Astrocyte (in vitro differentiated cells and primary cell): ENCODE measurements at places on chromosomes 1 and 21. TPM values are rescaled to one million over a fixed set of nuclear protein-coding genes. Genes with fewer than 3 reads are reported as not detected.

RNF223 gene
- 0.18 and 0.38 TPM in 2 replicates for total RNA-seq

DNA sequence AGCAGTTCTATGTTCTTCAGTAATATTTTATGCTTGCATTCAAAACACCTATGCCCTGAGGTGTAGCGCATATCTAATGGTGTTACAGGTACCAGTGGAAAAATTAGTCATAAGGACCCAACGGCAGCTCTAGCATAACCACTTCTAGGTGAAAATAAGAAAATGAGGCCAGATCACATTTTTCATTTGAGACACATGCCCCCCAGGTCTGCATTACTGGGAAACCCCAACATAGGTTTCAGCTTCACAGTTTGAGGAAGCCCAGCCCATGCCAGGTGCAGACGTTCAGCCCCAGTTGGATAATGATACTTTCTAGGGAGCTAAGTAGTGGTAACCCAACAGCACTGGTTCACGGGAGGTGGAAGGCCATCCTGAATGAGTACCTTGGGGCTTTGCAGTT, 129.8 kb downstream of the CNIH3 start:
- no peak for DNase-seq
- H3K27ac ChIP-seq = no peak overlapping the region
- H3K4me1 ChIP-seq = peaks cover 14% of the 10 kb centered on the region
- H3K4me3 ChIP-seq = no peak overlapping the region
- no peaks in the 10 kb centered on the region for H3K27me3 ChIP-seq
- peaks cover 6% of the 10 kb centered on the region for H3K36me3 ChIP-seq

DNA sequence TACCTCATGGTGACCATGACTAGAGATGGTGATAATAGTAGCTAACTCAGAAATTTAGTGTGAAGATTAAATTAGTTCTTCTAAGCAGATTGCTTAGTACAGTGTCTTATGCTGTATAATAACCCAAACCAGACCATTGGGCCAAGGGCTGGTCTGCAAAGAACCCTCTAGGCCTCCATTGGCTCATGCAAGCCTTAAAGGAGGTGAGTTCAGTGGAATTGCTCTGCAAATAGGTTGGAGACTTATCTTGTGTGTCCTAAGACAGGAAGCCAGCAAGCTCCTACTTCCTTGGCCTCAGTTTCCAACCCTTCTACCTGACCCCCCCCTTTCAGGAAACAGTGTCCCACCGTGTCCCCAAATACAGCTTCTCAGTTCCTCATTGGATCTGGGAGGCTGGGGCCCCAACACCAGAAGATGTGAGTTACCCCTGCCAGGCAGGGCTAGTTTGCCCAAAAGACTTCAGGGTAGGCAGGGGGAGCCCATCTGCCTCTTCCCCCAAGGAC, 1.9 kb upstream of the MEF2D start:
- H3K4me1 ChIP-seq = peaks cover 56% of the 10 kb centered on the region
- peak overlapping the region; percentile 100 for H3K27ac ChIP-seq
- H3K27me3 ChIP-seq = no peaks in the 10 kb centered on the region

DNA sequence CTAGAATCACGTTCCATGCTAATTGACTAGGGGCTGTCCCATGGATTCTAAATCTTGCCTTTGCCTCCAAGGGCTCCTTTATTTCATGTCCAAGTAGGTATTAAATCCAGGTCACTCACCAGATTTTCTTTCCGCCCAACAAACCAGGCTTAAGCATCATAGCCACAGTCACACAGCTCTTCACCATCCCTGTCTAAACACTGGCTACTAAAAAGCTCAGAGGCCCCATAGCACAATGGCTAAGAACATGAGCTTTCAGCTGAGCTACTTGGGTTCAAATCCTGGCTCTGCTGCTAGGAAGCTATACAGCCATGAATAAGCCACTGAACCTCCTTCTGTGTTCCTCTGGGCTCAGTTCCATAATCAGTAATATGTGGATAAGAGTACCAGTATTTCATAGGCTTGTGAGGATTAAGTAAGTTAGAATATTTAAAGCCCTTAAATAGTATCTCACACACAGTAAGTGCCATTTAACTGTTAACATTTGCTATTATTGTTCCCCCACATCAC, 277.2 kb upstream of the GJB5 start:
- H3K27ac ChIP-seq = no peak overlapping the region
- no peak for DNase-seq

GRCh38 chr1:63190171-63190570, 132.2 kb upstream of the FOXD3 start:
- DNase-seq = no peak
- H3K27me3 ChIP-seq = no peaks in the 10 kb centered on the region
- no peak overlapping the region for H3K27ac ChIP-seq
- H3K36me3 ChIP-seq = no peaks in the 10 kb centered on the region
- no peaks in the 10 kb centered on the region for H3K4me1 ChIP-seq

DNA sequence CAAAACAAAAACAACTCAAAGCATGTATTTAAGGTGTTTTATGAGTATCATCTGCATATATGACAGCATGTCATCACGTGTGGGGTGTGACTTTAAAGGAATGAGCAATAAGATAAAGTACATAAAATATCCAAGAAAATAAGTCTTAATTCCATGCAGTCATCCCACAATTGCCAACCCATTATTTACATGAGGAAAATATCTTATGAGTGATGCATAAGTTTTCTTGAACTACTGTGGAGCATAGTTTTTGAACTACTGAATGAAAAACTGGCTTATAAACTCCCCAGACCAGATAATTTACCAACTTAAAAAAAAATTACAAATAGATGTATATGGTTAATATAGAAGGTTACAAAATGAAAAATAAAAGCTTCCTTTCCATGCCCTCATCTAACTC, 29.7 kb upstream of the MTMR11 start:
- no peaks in the 10 kb centered on the region for H3K27me3 ChIP-seq
- no peaks in the 10 kb centered on the region for H3K4me1 ChIP-seq
- H3K36me3 ChIP-seq = peaks cover 42% of the 10 kb centered on the region
- no peak for DNase-seq
